ENCODE measurements at places on chromosomes 5 and 9. TPM values are rescaled to one million over a fixed set of nuclear protein-coding genes. Genes with fewer than 3 reads are reported as not detected.
A peak's percentile ranks its signal among the peaks of the same experiment; 100 is the strongest.

Gene PCDHGA6
- total RNA-seq: not detected

Gene PTPRD
- total RNA-seq: not detected

Gene GPR150
- 0.75 TPM for total RNA-seq

DNA sequence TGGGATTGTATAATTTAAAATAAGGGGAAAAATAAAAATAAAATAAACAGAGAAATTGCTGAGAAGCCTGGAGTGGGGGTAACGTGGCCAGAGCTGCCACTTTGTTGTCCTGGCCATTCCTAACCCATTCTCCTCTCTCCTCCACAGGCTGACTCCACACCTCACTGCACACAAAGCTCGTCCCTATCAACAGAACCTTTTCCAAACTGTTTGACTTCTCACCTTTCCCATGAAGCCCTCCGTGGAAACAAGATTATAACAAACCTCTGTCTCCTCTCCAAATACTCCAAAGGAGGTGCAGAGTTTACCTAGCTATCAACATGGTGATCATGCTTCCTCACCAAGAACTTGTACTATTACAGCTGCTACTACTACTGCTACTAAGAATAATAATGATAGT is 151.1 kb downstream of the GLIS3 start:
- DNase-seq: no peak

DNA sequence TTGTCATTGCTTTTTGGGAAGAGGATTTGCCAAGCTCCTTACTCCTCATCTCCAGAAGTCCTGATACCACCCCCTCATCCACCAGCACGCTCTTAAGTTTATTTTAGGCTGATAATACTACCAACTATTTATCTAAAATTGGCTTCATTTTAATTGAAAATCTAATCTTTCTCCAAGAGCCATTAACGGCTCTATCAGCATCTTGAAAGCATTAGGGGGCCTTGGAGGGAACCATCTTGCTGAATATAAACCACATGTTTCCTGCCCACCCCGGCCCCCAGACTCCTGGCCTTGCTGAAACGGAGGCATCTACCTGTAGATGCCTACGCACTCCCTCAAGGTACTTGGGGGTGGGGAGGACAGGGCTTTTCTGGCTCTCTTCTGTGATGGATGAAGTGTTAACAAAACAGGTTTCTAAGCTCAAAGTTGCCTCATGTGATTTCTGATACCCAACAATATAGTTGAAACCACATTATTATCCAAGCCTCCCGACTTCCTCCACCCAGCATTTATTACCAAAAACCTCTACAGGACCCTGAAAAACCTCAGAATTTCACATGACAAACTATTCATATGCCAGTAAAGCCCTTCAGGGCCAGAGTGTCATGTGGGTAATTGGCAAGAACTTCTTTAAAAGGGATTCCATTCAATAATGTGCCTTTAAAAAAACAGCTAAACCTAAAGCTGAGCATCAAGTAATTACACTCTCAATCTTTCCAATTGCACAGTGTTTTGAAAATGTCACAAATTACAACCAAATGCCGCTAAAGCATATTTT is 96.7 kb downstream of the SAXO1 start:
- no peak for DNase-seq

GRCh38 chr5:20331826-20332225 is 343.8 kb upstream of the CDH18 start:
- DNase-seq: no peak

- DNase-seq: no peak
These were observed 148.8 kb downstream of the RAB3C start for GRCh38 chr5:58731641-58732040.

DNA sequence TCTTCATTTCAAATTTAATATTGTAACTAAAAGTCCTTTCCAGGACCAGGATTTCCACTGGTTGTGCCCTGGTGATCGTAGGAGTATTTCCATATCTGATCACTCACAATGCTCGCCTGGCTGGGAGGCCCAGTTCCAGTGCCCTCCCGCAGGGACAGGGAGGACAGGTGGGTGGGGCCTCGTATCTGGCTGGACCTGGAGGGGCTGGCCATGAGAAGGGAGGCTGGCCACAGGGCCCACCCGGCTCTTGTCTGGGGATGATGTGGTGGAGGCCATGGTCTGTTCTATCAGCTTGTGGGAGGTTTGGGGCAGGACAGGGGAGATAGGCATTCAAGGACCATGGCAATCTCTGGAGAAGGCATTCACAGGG is 286.4 kb downstream of the GADD45G start:
- peak; percentile 14 for DNase-seq

DNA sequence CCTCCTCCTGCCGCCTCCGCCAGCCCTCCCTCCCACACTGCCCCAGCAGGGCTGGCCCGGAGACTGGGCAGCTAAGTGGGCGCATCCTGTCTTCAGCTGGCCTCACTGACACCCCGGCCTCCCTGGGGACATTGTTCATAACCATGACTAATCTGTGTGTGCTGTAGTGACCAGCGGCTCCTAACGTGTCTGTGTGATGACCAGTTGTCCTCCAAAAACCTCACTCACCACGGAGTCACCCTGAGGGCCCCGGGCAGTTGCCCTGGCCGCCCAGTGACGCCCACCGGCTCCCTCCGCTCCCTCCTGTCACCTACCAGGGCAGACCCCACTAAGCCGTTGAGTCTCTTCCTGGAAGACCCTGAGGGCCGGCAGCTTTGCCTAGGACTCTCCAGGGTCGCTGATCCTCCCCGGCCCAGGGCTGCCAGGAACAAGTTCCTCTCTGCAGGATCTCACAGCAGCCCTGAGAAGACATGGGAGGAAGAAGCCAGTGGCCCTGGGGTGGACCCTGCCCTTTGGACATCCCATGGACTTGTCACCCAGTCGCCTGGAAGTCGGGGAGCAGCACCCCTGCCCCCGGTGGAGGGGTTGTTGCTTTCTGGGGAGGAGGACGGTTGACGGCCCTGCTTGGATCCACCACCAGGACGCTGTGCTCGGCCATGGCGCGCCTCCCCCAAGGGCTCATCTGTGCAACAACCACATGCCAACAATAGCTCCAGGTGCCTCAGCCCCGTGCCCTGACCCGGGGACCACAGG is 110.2 kb upstream of the LMX1B start:
- no peak for DNase-seq

DNA sequence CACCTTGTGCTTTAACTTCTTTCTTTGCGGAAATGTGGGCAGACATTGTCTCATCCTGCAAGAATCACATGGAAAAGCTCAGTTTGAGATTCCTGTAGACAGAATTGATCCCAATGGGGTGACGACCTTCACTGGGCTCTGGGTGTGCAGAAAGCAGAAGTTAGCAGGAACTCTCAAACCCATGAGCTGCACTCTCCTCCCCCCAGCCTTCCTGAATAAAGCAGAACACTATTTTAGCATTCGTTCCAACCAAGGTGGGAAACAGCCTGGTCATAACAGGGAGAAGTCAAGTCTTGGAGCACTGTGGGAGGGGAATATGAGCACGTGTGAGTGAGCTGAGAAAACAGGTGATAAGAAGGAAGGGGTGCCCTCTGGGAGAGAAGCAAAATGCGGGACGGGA is 87.4 kb upstream of the FER start:
- no peak for DNase-seq

Gene CER1
- total RNA-seq: not detected

All from CD4-positive, alpha-beta T cell (primary cell).